ENCODE measurements at places on chromosomes 4 and X. TPM values are rescaled to one million over a fixed set of nuclear protein-coding genes. Genes with fewer than 3 reads are reported as not detected.

- no peak for DNase-seq
Observed at GRCh38 chrX:119635799-119636198, 29.6 kb upstream of the NKRF start.

DNA sequence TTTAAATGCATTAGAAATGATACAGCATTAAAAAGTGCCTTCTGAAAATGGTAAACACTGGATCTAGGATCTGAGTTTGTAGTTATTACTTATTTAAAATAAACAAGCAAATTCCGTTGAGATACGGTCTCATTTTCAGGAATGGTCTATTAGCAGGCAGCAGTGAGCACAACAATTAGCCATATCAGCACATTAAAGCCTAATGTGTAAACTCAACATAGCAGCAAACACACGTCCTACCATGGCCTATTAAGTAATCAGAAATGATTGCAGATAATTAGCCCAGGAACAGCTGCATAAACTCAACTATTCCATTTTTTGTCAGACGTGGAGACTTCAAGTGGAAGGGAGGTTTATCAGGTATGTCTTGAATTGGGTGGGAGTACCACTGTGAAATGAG lies 61.8 kb downstream of the NEIL3 start:
- no peak for DNase-seq

GRCh38 chr4:40516651-40517050 lies 113.0 kb downstream of the RBM47 start:
- no peak for DNase-seq

- no peak for DNase-seq
Observed at GRCh38 chrX:45502396-45502795, 301.7 kb upstream of the DIPK2B start.

H2BW1 gene
- polyA plus RNA-seq = not detected

DNA sequence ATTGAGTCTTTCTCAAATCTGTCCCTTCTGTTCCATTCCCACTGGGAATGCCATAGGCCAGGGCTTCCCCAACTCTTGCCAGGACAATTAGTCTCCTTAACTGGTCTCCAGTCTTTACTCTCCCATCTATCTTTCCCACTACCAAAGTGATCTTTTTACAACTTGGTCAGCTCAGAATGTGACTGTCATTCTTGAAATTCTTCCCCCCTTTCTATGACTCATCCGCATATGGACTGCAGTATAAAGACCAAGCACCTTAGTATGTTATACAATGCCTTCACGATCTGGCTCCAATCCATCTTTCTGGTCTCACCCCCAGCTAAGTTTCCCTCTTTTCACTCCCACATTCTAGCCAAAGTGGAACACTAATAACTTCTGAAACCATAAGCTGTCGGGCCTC lies 383.8 kb downstream of the OPHN1 start:
- DNase-seq = peak; percentile 4

- DNase-seq = no peak
Observed at GRCh38 chr4:126834854-126835253, 797.9 kb upstream of the INTU start.

TRIM61 gene
- polyA plus RNA-seq = 1.6 TPM

SPANXN4 gene
- not detected for polyA plus RNA-seq

CDKL2 gene
- not detected for polyA plus RNA-seq

DNA sequence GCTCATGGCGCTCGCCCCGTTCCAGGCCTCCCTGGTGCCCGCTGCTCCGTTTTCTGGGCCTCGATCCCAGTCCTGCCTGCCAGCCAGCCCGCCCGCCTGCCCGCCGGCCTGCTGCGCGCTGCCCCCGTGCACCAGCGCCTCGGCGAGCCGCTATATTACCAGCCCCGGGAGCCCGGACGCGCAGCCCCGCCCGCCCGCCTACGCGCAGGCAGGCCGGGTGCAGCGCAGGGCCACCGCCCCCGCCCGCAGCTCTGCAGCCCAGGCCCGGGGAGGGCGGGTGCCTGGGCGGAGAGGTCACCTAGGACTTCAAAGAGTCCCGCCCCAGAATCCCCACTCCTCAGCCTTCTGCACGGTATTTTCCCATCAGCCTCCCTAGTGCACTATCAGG lies at the start of gene MAOB:
MAOB (minus strand) TSS at position 157 of the 388 bp plus-strand sequence; CDS start at position 6, 151 bp downstream.
- DNase-seq = no peak

CDX4 gene
- not detected for polyA plus RNA-seq

EVC gene
- 18.9 TPM for polyA plus RNA-seq

GRCh38 chrX:21528076-21528475 lies 130.1 kb downstream of the KLHL34 start:
- peak; percentile 14 for DNase-seq

- no peak for DNase-seq
Observed at GRCh38 chr4:164239976-164240375, 514.0 kb upstream of the SMIM31 start.

DNA sequence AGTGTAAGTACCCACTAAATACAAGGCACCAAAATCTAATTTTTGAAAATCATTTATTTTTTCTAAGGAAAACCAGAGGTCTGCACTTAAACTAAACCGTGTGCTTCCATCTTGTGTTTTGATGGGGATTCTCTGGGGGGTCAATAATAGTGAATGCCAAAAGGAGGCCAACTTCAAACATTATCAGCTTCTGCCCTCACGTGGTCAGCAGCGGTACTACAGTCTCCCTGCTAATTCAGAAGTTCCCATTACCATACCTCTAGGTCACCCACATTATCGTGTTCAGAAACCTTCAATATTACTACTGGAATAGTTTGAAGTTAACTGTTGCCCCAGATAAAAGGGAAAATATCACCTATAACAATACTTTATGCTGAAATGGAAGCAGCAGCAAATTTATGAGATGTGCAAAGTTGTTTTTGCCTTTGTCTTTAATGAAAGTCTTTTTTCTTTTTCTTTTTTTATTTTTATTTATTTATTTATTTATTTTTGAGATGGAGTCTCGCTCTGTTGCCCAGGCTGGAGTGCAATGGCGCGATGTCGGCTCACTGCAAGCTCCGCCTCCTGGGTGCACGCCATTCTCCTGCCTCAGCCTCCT lies 17.3 kb downstream of the CTPS2 start:
- DNase-seq = peak; percentile 65

- DNase-seq = no peak
Observed at GRCh38 chr4:53061091-53061850, 199.2 kb downstream of the RASL11B start.

MAGEA12 gene
- polyA plus RNA-seq = not detected

MAGEC1 gene
- polyA plus RNA-seq = not detected

NXF2 gene
- not detected for polyA plus RNA-seq

DNA sequence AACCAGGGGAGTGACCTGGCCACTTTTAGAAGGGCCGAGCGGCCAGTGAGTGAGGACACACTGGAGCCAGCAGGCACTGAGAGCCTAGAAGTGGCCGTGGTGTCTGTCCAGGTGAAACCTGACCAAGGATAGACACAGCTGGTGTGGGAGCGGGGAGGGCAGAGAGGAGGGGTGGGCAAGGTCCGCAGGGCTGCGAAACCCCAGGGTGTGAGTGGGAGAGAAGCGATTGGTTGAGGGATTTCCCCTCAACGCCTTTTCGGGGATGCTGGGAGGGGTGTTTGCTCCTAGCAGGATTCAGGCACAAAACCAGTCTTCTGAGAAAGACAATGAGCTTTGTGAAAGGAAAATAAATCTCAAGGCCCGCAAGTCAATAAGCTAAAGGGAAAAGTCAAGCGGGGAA lies 33.2 kb upstream of the ARSD start:
- DNase-seq = no peak

GRCh38 chr4:139416073-139416673 lies 37.7 kb upstream of the RAB33B start:
- peak; percentile 67 for DNase-seq

IL2 gene
- not detected for polyA plus RNA-seq

- peak; percentile 3 for DNase-seq
Observed at GRCh38 chrX:9745417-9746115, 20.1 kb downstream of the GPR143 start.

GASK1B gene
- polyA plus RNA-seq = 4.5 TPM

DNA sequence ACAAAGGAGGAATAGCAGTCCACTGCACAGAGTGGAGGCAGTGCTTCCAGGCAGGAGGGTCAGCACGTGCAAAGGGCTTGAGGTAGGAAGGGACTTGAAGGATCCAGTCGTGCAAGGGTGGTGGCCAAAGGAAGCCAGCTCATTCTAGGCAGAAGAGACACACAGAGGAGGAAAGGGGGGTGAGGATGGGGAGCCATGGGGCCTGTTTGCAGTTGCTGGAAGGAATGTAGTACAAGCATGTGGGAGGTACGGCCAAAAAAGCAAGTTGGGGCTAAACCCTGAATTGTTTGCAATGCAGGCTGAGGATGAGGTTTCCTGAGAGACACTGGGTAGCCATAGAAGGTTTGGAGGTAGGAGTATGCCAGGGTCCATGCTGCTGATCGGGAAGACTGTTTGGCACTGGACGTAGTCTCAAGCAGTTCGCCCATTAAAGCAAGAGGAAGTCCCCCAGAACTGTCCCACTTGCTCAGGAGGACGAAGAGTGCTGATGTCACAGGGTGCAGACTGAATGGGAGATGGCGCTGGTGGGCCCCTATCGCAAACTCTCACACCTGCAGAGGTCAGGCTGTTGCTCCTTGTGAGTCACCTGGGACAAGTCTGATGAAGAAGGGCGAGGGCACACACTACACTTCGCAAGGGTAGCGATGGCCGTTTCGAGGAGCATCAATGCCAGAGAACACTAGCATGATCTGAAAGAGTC lies 9.1 kb upstream of the MAN2B2 start:
- no peak for DNase-seq

GRCh38 chrX:10166731-10167151 lies 10.0 kb downstream of the CLCN4 start:
- DNase-seq = no peak

DNA sequence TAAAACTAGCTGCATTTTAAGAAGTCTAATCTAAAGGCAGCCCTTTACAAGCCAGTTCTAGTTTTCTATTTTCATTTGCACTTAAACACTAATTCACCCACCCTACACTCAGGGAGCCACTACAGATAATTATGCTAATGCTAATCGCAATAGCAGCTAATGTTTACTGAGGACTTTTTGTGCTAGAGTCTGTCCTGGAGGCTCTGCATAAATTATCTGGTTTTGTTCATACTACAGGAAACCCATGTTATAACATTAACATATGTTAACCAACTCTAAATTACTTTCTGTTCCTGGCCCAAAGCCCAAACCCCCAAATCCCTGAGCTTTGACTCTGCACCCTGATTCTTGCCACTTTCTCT lies 480 bp upstream of the RADX start:
- DNase-seq = no peak

DNA sequence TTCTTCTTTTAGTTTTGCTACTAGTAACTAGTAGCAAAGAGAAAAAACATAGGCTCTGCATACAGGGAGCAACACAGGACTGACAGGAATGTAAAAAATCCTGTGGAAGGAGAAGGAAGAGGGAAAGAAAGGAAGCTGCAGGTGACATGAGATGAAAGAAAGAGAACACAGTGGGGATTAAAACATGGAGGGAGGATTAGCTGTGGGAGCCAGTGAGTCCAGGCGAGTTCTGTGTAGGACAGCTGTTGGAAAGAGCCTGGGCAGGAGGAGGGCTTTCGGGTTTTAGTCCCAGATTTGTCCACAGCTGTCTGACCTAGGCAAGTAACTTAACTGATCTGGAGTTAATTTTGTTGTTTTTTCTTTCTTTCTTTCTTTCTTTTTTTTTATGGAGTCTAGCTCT lies 21.6 kb downstream of the CCNG2 start:
- DNase-seq = no peak

GRCh38 chr4:15410750-15411149 lies 17.1 kb upstream of the C1QTNF7 start:
- DNase-seq = no peak

TRIM2 gene
- 16.0 TPM for polyA plus RNA-seq

DNA sequence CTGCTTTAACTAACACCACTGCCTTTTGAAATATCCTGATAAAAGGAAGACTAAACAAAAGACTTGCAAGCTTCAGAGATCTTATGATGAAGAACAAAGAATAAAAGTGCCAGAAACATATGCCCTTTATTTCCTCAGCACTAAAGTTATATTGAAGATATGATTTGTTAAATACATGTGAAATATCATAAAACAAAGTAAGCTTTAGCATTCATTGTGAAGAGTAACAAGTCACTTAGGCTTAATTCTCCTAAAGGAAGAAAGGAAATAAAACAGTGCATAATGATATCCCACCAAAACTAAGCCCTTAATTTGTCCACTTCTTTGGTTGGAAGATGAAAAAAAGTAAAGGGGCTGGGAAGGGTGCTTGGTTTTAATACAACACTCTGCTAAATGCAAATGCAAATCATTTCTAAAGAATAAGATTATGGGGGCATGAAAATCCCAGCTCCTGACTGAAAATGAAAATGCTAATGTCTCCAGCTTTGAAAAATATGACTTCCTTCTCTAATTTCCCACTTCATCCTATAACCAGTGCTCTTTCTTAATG lies 227.2 kb downstream of the FAT4 start:
- no peak for DNase-seq

DNA sequence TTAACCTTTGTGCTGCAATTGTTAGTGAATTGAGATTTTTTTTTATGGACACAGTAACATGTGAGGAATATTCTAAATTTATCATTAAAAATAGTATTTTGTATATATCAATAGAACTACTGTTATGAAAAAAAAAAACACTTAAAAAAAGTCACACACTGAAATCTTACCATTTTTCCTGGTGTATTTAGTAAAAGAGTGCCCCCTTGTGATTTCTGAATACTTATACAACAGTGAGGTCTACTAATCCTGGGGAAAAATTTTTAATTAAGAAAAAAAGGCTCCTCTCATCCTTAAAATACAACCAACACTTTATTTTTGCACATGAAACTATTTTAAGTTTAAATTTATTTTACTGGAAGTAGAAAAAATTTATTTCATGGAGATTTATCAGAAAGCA lies 56.4 kb upstream of the SPOCK3 start:
- DNase-seq = no peak

DNA sequence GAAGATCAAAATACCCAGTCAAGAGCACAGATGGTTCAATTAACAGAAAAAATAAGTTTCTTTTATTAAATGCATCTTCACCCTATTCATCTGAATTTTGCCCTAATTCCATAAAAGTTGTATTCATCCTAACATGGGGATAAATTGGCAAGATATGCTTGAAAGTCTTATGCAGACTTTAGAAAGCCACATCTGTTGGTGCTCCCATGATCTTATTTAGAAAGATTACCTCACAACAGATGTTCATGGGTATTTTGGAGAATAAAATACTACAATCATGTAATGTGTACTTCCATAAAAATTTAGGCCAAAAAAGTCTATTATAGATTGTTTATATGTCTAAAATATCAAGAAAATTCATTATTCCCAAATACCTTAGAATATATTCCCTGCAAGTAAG lies 510.3 kb downstream of the TECRL start:
- no peak for DNase-seq

MID1IP1 gene
- 34.1 TPM for polyA plus RNA-seq

GRCh38 chr4:53587135-53587534 lies 4.2 kb downstream of the LNX1 start:
- no peak for DNase-seq

SPP1 gene
- 0.50 TPM for polyA plus RNA-seq

NPY1R gene
- not detected for polyA plus RNA-seq

CXCL10 gene
- polyA plus RNA-seq = 0.14 TPM

DNA sequence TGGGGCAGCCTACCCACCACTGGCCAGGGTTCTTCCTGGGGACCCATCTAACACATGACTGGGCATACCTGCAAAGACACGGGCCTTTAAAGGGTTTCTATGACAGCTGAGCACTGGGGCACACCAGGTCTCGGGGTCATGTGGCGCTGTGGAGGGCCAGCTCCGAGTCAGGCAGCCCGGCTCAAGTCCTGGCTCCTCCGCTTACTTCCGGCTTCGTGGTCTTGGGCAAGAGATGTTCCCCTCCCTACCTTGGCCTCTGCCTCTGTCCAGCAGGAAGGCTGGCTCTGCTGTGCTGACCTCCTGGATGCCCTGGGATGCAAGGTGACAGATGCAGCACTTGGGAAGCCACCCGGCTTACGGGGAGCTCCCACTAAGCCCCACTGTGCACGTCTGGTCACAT lies 37.6 kb downstream of the HTRA3 start:
- no peak for DNase-seq

SMIM10L2A gene
- 0.10 TPM for polyA plus RNA-seq

- DNase-seq = no peak
Observed at GRCh38 chrX:11434607-11435006, 141.4 kb downstream of the AMELX start.
